Stimulated activated CD8-positive, alpha-beta memory T cell treated with anti-CD3 and anti-CD28 coated beads, Interleukin-7, amount 100 ng/mL, for 1 hour (primary cell): ENCODE measurements at places on chromosomes 16 and 17.

DNA sequence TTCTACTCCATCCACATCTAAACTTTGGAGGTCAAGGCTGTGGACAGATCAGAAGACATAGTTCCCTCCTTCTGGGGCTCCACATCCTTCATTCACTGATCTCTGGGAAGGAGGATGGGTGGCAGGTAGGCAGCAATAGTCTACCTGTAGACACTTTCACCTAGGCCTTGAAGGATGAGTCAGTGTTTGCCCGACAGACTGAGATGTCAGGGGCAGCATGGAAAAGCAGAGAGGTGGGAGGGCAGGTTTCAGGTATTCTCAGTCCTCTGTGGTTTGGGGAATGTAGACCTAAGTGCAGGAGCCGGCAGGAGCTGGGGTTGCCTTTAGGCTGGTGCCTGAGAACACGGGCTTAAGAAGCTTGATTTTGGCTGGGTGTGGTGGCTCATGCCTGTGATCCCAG is 171.9 kb upstream of the ZNF267 start:
- no peak for DNase-seq

DNA sequence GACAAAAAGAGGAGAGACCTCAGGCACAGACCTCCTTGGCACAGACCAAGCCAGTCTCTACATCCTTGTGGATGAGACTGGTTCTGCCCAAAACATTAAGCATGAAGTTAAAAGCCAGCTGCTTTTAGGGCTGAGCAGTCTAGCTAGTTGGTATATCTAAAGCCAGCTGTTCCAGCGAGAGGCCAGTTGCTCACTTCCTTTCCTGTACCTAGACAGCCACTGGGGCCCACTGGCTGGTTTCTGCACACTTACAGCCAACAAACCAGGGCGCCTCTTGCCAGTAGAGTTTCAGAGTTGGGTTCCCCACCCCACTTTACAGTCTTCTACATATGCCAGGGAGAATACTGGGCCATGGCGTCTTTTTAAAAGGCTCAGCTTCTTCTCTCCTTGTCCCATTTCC is 242.4 kb downstream of the ZFHX3 start:
- DNase-seq = no peak

DNA sequence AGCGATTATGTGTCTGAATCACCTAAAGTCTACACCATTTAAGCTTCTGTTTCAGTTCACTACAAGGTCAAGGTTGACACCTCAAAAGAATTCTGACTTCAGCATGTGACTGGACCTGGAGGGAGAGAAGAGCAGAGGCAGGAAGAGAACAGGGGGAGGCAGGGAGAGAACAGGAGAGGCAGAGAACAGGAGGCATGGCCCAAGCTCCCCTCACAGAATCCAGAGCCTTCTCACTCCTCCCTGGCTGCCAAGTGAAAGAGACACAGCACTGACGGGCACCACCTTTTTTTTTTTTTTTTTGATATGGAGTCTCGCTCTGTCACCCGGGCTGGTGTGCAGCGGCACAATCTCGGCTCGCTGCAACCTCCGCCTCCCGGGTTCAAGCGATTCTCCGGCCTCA is 11.4 kb downstream of the GGA2 start:
- no peak for DNase-seq

DNA sequence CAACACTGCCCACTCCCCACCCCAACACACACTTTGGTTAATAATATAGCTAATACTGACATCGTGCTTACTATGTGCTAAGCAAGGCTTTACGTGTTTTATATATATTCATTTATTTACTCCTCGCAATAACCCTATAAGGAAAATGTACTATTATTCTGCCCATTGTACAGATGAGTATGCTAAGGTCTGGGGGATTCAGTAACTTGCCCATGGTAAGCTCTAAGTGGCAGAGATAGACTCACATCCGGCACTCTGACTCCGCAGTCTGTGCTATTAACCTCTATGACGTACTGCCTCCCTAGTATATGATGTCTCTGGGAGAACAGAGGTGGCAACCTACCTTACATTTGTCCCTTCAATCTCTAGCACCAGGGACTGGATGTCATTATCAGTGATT is 12.7 kb downstream of the CFAP20 start:
- no peak for DNase-seq

GRCh38 chr16:2777903-2778629 is 986 bp upstream of the ELOB start:
- no peak for DNase-seq

DNA sequence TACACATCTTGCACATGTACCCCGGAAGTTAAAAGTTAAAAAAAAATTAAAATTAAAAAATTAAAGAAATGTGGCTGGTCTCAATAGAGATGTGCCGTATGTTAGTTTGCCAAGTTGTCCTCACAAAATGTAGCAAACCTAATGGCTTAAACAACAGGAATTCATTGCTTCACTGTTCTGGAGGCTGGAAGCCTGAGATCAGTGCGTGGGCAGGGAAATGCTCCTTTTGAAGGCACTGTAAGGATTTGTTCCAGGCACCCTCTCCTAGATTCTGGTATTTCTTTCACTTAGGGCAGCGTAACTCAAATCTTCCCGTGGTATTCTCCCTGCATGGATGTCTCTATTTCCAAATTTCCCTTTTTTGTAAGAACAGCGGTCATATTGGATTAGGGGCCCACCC is 32.7 kb upstream of the MON1B start:
- DNase-seq = no peak

- DNase-seq = no peak
These were observed 58.6 kb upstream of the TNRC6A start for GRCh38 chr16:24670623-24671454.

DNA sequence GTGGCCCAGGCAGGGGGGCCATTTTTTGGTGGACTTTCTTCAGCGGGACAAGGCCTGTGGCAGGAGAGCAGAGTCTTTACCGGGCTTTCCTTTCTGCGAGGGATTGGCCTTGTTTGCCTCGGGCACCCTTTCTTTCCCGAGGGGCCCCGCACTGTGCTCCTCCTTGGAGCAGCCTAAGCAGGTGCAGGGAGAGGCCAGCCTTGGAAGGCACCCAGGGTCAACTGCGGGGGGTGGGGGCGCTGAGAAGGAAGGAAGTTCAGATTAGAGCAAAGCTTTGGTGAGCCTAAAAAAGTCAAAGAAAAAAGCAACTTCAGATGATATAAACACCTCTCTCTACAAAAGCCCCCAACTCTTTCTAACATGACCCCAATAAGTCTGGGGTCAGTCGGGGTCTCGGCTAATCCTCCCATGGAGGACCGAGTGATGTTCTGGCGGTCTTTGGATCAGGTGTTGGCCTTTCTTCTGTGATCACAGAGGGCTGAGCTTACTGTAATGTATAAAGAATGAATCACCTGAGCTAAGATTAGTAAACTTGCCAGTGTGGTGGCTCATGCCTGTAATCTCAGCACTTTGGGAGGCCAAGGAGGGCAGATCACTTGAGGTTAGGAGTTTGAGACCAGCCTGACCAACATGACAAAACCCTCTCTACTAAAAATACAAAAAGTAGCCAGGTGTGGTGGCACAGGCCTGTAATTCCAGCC is 63.0 kb downstream of the PGS1 start:
- DNase-seq = no peak

DNA sequence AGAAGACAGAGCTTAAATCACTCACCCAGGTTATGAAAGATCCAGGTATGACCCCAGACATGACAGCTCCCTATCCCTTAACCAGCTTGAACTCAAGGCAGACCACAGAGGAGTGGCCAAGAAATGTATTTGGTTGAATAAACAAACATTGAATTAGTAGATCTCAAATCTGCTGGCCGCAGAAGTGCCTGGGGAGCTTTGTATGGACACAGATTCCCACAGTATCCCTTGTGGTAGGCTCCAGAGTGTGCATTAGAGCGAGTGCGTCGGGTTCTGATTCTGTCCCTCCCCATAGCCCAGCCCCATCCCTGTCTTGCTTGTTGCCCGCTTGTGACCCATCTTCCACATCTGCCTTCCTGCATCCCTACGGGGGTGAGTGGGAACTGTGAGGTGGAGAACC is 118.8 kb upstream of the FOXF1 start:
- no peak for DNase-seq

DNA sequence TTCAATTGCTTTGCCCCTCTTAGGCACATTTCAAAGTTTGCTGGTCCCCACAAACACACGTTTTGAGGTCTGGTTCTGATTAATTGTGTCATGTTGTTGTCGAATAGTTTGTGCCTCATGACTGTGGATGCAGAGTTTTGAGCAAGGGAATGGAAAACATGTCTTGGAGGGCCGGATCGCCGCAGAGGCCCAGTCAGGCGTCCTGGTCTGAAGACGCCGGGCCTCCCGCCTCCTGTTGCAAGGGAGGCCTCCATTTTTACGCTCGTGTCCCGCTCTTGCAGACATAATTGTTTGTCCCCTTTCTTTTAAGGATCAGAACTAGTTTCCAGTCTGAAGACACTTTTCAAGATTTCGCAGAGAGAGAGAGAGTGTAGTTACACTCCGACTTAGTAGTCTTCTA is 3.2 kb downstream of the NTN1 start:
- no peak for DNase-seq

DNA sequence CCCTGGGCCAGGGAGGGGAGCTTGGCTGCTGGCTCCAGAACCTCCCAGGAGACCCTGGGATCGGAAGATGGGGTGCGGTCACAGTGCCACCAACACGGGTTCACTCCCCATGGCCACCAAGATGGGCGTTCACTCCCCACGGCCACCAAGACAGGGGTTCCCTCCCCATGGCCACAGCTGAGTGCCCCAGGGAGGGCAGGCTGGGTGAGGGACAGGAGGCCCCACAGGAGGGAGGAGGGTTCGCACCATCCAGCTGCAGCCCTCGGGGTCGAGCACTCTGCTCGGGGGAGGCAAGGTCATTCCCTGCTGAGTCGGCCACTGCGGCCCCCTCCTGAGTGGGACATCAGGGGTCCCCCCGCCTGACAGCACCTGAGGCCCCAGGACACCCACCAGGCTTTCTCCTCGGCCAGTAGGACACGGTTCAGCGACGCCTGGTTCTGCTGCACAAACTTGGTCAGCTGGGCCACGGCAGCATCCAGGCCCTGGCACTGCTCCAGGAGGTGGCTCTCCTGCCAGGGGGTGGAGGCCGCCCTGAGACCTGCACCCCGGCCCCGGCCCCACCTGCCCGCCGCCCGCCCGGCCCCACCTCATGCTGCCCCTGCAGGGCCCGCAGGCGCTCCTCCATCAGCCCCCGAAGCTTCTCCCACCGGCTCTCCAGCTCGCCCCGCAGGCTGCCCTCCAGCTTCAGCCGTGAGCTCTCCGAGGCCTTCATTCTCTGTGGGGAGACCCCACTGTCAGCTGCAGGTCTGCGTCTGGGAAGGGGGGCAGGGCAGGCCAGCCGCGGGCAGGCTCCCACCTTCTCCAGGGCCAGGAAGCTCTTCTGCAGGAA is 5.9 kb downstream of the CCDC154 start:
- DNase-seq = no peak

DNA sequence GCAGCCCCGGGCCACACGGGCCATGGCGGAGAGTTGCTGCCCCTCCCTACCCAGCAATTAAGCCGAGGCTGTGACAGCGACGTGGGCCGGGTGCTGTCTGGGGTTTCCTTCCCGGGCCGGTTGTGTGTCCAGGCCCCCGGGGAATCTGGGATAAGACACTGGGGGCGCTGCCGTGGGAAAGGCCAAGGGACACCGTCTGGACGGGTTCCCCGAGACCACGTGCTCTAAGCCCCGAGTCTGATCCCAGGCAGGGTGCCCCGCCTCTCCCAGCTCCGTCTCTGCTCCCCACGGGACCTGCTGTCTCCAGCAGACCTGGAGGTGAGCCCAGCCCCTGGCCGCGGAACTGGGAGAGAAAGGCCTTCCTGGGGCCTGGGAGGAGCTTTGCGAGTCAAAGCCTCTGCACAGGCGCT is 92.2 kb downstream of the IRX3 start:
- DNase-seq = no peak

DNA sequence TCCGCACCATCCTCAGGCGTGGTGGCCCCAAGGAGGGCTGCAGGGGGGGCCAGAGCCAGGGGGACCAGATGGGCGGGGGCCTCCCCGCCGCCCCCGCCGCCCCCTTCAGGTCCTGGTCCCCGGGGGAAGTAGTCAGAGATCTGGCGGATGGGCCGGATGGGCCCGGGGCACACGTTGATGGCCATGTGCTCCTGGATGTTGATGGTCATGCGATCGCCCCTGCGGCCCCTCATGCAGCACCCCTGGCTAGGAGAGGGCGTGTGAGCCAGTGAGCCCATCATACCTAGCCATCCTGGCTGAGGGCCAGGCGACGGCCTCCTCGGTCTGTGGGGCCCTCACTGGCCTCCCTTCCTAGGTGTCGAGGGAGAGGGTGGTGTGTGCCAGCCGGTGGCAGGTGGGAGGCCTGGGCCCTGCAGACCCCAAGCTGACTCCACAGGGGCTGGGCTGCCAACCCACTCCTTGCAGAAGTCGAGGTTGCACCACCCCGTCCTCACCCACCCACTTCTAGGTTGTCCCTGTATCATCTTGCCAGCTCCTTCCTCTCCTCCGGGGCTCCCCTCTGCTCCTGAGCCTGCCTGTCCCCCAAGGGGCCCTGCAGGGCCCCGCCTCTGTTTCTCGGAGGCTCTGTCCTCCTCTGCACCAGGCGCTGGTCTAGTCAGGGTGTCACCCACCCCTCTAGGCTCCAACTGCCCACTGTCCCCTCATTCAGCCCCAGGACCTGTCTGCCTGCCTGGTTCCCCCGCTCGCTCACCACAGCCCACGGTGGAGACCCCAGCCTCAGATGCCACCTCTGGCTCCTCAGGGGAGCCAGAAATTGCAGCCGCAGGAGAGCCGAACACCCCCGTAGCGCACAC is 610 bp downstream of the DOC2A start:
- DNase-seq = no peak

GRCh38 chr17:18041776-18042175 is 2.6 kb downstream of the GID4 start:
- DNase-seq = no peak

GRCh38 chr17:42740699-42741098 is 4.1 kb downstream of the EZH1 start:
- DNase-seq = no peak

GRCh38 chr16:4945560-4946502 is 8.9 kb upstream of the PPL start:
- no peak for DNase-seq

- DNase-seq = no peak
These were observed 116.6 kb downstream of the METRNL start for GRCh38 chr17:83196024-83196365.

DNA sequence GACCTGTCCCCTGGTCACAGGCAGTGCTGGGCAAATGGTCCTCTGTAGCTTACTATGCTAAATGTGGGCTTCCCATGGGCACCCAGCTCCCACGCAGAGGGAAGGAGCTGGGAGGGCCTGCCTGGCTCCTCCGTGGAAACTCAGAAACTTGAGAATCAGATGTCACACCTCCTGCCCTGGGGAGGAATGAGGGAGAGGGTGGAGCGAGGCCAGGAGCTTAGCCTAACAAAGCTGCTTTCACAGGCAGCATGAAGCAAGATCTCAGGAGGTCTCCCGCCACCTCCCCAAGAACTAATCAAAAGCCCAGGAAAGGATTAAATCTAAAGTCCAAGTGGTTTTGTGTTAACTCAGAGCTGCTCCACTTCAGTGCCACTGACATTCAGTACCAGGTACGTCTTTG is 33.6 kb upstream of the XYLT2 start:
- DNase-seq = no peak
